Anterior cingulate cortex (tissue), 58 donors: ENCODE measurements at places on chromosomes 4 and X.
A peak's percentile ranks its signal among the peaks of the same experiment; 100 is the strongest.

GRCh38 chr4:138037696-138038095, 204.5 kb downstream of the SLC7A11 start:
- DNase-seq: no peak

DNA sequence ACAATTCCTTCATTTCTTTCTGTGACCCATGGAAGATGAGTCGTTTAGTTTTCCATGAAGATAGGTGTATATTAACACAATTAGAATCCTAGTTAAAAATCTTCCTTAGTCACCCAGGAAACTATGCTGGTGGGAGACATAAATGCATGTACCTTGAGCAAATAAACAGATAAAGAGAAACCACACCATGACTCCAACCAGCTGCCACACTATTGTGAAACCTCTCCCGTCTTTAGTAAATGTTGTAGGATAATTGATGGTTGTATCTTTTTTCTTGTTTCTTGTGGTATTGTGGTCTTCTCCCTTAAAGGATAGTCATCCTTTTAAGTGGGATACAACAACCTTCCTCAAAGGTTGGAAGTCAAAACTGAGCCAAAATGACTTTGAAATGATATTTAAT, 103.8 kb upstream of the LEF1 start:
- no peak for DNase-seq

GRCh38 chr4:58453956-58454355, 1343.8 kb upstream of the IGFBP7 start:
- DNase-seq: no peak

GRCh38 chrX:119537487-119537886, 27.7 kb downstream of the STEEP1 start:
- DNase-seq: no peak

GRCh38 chr4:153110739-153111138, 93.5 kb upstream of the TRIM2 start:
- no peak for DNase-seq

DNA sequence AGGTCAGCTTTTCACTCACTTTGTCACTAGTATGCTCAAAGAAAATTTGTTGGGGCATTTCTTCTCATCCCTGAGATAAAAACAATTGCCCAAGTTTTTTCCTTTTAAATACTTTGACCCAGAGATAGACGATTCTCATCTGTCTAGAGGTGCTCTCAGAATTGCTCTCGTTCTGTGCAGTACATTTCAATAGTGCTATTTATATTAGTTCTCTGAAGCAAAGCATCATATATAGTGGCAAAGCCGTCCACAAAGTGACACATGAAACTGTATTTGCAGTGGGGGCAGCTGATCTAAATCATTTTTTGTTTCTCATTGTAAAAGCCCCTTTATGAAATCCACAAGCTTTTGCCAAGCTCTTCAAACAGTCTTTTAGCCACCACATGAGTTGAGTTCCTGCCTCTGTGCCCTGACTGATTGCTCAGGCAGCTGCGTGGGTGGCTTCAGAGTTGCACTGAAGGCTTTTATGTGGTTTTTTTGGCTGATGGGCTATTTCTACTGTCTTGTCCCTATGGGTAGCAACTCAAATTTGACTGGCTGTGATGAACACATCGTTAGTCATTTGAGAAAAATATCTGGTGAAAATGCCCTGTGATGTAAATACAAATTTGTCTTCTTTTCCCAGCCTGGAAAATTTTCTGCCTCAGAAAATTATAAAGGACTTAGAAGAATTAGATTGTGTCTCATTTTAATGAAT, 119.1 kb upstream of the OTUD4 start:
- peak; percentile 60 for DNase-seq

- no peak for DNase-seq
Observed at GRCh38 chr4:159055833-159056232, 47.0 kb upstream of the RAPGEF2 start.

DNA sequence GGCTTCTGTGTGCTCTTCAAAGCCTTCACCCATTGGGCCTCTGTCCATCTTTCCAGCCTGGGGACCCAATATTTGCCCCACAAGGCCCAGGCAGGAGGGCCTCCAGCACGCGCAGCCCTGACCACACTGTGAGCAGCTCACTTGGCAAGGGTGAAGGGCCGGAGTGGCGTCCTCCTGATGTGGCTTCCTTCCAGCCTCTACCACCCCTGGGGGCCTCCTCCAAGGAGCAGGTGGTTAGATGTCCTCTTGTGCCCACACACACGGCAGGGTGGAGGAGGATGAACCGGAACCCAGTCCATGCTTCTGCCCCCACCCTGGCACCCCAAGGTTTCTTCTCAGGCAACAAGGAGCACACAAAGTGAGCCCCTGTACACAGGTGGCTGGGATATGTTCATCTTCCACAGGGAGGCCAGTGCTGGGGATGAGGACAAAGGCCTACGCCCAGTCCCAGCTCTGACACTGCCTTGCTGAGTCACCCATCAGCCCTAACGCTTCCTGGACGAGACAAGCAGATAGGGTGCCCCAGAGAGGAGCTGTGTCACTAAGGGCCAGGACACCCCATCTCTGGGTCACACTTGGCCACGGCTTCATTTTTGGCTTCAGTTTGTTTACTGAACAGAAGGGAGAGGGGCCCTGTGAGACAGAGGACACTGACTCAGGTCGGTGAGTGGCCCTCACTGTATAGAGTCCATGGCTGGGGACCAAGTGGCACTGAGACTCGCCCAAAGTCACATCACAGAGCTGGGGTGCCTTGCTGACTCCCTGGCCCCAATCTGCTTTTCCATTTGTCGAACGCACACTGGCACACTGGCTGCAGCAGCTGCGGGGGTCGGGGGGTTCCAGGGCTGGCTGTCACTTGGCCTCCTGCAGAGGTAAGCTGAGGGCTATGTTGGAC, 1.9 kb downstream of the UBL4A start:
- DNase-seq: no peak

DNA sequence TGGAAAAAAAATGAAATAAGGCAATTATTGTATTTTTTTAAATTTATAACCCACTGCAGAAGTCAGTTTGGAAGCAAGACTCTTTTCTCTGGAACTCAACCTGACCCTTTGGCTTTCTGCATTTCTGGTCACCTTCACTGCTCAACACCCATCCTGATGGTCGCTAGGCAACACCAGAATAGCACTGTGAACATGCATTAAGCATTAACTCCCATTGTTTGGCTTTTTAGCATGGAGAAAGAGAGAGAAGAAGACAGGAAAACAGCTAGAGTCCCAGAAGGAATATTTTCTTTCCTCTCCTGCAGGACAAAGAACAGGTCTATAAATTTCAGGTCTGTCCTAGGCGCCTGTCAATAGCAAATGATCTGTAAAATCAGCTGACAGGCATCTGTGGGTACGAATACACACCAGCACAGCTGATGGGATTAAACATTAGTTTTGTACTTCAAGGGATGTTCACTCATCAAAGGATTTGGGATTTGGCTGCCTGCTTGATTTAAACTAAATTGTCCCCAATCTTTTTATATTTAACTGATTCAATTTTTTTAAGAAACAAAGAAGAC, 137.2 kb upstream of the ETNPPL start:
- DNase-seq: no peak

- no peak for DNase-seq
Observed at GRCh38 chrX:18649498-18649951, 22.4 kb downstream of the RS1 start.

DNA sequence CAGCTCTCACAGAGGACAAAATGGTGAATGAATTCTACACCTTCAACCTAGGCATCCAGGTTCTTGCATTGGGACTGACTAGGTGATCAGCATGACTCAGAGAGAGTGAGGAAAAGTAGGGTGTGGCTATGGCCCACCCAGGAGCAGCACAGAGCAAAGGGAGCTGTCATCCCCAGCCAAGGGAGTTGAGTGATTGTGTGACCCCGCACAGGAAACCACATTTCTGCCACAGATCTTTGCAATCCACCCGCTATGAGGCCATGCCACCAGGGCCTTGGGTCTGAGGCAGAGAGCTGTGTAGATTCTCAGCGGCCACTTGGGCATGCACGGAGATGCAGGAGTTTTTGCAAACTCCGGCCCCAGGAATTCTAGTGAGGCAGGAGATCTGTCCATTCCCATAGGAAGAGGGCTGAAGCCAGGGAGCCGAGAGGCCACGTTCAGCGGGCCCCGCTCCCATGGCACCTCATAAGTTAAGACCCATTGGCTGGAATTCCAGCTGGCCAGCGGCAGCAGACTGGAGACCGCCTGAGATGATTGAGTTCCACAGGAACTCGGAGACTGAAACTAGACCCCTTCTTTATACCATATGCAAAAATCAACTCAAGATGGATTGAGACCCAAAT, 75.9 kb downstream of the NAA11 start:
- DNase-seq: no peak

DNA sequence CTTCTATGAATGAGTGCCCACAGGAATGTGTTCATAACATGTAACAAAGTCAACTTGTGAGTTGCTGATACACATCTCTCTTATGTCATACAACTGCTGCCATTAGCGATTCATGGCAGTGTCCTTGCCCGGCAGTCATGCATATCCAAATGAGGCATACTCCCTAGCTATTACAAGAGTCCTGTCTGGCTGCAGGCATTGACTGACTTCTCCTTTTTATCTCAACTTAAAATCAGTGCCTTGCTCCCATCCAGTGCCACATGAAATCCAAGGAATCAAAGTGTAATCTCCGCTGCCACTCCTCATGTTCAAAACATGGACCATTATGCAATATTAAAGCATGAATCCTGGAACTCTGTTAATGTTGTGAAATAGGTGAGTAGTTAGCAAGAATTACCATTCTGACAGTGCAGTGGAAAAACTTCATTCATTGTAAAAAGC, 348.9 kb upstream of the FTHL17 start:
- DNase-seq: no peak

- DNase-seq: no peak
Observed at GRCh38 chr4:36944232-36944631, 300.3 kb upstream of the NWD2 start.

DNA sequence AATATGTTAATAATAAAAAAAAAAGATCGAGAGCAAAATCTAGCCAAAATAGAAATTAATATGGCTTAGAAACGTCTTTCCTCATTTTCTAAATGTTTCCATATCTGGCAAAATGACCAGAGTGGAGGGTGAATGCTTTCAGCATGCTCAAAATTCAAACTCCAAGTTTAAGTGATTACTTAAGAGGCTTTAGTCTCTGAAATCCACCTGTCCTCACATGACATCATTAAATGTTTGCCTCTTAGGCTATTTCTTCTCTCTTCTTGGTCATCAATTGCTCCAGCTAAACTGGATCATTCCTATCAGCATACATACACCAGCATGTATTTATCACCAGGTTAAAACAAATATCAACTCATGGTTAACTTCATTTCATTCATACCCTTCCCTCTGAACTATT, 54.5 kb upstream of the ATXN3L start:
- DNase-seq: no peak

GRCh38 chr4:95129821-95130311, 372.1 kb downstream of the BMPR1B start:
- no peak for DNase-seq

GRCh38 chrX:65528705-65529340, 5.8 kb downstream of the LAS1L start:
- DNase-seq: no peak

GRCh38 chr4:74033739-74034138, 4.8 kb downstream of the CXCL3 start:
- no peak for DNase-seq

DNA sequence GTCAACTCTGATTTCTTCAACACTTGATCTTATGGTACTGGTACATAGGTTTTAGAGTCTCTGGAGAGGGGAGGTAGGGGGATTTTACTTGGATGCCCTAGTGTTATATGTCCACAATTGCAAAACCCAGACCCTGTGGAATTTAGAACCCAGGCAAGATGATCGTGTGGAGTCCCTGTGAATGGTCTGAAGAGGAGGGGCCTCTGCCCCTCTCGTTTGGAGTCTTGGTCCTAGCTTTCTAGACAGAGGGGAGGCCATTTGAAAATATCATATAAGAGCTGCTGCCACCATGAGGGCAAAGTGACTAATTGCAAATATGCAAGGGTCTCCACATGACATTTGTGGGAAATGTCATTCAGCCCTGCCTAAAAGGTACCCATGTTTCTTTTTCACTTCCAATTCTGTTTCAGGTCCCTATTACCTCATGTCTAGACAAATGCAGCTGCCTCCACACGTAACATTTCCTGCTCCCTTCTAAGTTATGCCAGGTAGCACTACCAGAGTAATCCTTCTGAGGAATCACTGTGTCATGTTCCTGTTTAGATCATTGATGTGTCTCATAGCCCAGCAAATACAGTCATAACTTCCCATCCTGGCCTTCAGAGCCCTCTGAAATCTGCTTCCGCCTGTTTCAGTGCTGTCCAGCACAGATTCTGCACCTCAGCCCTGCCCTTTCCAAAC, 126.8 kb downstream of the KLHL8 start:
- peak; percentile 24 for DNase-seq

DNA sequence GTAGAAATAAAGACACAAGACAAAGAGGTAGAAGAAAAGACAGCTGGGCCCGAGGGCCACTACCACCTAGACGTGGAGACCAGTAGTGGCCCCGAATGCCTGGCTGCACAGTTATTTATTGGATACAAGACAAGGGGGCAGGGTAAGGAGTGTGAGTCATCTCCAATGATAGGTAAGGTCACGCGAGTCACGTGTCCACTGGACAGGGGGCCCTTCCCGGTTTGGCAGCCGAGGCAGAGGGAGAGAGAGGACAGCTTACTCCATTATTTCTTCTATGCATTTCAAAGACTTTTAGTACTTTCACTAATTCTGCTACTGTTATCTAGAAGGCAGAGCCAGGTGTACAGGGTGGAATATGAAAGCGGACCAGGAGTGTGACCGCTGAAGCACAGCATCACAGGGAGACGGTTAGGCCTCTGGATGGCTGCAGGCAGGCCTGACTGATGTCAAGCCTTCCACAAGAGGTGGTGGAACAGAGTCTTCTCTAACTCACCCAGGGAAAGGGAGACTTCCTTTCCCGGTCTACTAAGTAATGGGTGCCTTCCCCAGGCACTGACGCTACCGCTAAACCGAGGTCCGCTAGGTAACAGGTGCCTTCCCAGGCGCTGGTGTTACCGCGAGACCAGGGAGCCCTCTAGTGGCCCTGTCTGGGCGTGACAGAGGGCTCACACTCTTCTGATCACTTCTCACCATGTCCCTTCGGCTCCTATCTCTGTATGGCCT, 44.9 kb downstream of the ZBTB49 start:
- DNase-seq: peak; percentile 44

- no peak for DNase-seq
Observed at GRCh38 chr4:112377171-112377570, 80.0 kb downstream of the ALPK1 start.

DNA sequence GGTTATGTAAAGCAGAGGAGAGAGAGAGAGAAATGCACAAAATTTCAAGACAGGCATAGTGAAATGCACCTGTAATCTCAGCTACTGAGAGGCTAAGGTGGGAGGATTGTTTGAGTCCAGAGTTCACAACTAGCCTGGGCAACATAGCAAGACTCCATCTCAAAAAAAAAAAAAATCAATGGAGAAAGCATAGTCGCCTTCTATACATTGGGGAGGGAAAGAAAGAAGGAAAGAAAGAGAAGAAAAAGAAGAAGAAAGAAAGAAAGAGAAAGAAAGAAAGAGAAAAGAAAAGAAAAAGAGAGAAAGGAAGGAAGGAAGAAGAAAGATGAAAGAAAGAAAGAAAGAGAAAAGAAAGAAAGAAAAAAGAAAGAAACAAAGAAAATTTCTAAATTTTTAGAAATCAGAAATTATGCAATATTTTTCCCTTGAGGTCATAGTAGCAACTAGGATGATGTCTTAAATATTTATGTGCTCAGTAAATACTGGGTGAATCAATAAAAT, 53.4 kb downstream of the DKK2 start:
- DNase-seq: no peak

- no peak for DNase-seq
Observed at GRCh38 chrX:39493168-39493567, 604.6 kb downstream of the BCOR start.

- DNase-seq: no peak
Observed at GRCh38 chrX:15605226-15605625, 4.5 kb upstream of the ACE2 start.
